SIG-M5 (cell line): ENCODE measurements at places on chromosomes 7 and 10.

- DNase-seq = no peak
Measured at GRCh38 chr10:91587710-91588638, 44.9 kb downstream of the PPP1R3C start.

DNA sequence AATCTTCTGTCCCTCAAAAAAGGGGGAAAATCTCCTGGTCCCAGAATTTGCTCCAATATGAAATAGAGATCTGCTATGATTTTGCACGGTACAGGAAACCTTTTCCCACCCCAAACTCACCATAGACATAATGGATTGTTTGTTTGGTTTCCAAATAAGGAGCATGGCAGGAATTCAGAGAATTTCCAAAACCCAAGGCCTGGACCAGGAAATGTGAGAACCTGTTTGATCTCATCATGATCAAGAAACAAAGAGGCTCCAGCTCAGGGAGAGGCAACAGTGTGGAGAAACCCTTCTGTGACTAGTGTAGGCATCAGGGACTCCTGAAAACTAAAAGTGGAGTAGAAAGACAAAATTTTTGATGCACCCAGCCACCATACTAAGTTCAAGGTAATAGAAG, 1548.1 kb upstream of the LRRTM3 start:
- DNase-seq = no peak

GRCh38 chr7:79406371-79406770, 47.1 kb downstream of the MAGI2 start:
- DNase-seq = no peak

GRCh38 chr10:100238429-100238828, 9.0 kb upstream of the CHUK start:
- DNase-seq = no peak

DNA sequence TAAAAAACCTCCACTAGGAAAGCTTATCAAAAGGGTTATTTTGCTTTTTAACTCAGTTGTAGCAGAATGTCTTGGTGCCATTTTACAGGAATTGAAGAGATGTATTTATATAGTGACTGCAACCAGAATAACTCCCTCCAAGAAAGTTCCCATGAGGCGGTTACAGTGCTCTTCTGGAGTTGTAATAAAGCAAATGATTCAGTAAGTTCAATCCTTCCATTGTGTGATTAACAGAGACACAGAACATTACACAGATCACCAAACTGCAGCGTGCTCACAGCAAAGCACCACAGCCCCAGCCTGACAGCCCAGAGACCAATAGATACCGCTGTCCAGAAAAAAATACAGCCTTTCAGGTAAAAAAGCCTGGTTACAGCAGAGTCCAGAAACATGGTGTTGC, 21.9 kb upstream of the CABCOCO1 start:
- no peak for DNase-seq

DNA sequence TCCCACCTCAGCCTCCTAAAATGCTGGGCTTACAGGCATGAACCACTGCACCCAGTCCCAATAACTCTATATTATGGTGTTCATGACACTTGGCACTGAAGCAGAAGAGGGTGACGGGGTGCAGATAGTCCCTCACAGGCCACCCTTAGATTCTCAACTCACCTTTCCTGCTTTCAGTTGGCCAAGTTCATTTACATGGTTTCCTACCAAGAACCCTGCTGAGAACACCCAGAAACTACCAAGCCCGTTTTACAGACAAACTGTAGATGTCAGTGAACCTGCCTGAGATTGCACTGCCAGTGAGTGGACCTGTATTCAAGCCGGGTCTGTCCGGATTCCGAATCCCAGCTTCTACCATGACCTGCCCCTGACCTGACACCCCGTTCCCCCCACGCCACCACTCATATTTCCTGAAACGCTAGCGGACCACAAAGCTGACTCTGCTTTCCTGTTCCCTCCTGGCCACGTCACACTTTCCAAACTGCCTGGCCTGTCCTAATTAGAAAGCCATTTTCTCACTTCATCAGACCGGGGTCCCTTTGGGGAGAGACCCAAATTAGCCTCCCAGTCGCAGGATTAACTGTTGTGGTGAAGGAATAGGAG, 17.3 kb downstream of the GRID2IP start:
- no peak for DNase-seq

DNA sequence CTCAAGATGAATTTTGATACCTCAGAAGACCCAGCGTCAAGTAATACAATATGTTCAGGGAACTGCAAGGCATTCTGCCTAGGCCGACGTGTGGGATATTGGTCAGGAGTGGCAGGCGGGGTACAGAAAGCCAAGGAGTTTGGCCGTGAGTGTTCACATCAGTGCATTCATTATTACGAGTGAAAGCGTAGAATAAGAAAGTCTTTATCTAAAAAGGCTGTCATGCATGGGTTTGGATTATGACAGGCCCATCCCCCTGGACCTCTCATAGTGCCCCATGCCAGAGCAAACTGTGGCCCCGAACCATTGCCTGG, 7.5 kb downstream of the AIMP2 start:
- DNase-seq = no peak

DNA sequence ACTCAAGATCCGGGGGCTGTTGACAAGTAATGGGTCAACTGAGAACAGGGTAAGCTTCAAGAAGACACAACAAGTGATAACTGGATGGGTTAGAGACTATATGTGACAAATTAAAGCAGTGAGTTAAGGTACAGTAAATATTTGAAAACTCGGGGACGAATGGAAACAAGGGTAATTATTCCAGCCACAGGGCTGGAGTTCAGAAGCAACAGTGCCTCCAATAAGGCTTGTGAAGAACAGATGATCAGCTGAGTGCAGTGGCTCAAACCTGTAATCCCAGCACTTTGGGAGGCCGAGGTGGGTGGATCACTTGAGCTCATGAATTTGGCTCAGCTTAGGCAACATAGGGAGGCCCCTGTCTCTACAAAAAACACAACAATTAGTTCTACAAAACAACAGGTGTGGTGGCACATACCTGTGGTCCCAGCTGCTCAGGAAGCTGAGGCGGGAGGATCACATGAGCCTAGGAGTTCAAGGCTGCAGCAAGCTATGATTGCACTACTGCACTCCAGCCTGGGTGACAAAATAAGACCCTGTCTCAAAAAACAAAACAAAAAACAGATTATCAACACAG, 20.5 kb upstream of the DLD start:
- no peak for DNase-seq

GRCh38 chr7:11846361-11846955, 14.5 kb upstream of the THSD7A start:
- DNase-seq = no peak

DNA sequence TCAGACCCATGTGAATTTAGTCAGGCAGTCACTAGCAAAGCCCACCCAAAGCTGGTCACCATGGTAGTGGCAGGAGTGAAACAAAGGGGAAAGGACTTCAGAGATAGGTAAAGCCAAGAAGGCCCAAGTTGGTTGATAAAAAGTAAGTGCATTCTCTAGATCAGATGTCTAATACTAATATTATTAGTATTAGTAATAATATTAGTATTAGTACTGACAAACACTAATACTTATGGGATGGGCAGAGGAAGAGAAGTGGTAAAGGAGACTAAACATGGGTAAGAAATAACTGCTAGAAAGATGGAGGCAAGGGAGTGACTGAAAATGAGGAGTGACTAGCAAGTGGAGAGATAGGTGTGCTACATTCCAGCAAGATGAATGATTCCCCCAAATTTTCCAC, 46.6 kb upstream of the PHYHIPL start:
- DNase-seq = no peak

DNA sequence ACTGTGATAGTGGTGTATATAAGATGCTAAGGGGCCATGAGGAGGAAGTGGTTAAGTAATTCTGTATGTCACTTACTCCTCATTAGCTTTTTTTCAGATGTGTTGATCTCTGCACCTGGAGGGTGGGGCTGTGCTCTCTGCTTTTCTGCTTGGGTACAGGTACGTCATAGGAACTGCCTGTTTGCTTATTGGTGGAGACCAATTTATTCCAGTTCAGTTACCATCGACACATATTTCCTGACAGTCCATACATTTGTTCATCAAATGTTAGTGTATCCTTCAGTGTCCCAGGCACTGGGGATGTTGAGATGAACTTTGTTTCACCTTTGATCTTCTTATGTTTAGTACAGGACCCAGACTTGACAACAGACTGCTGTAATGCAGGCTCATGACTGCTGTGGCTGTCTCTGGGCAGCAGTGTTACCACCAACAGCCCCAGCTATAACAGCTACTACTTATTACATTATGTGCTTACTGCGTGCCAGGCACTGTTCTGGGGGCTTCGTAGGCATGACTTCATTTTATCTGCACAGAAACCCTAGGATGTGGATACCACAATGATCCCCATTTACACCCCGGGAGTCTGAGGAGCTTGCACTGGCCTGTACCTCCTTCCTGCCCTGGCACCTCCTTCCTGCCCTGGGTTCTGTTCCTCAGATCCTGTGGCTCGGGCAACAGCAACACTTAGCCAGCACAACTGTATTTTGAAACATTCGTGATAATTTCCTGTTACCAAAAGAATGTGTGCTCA, 87.4 kb downstream of the BUB3 start:
- DNase-seq = no peak

DNA sequence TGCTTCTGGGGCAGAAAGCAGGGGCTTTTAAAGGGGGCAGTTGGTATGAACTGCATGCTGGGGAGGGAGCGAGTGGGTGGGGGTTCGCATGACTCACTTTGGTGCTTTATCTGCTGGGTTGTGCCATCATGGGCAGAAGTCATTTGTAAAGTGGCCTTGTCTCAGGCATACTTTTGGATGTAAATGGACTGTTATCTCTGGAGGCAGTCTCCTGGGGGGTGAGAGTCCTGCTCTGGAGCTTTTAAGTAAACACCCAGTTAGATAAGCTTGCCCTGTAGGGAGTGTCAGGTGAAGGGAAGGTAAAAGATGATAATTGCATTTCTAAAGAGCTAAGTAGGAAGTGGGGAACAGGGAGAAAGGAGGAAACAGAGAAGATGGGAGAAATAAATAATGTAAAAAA, 1.6 kb upstream of the GSTO1 start:
- DNase-seq = no peak

DNA sequence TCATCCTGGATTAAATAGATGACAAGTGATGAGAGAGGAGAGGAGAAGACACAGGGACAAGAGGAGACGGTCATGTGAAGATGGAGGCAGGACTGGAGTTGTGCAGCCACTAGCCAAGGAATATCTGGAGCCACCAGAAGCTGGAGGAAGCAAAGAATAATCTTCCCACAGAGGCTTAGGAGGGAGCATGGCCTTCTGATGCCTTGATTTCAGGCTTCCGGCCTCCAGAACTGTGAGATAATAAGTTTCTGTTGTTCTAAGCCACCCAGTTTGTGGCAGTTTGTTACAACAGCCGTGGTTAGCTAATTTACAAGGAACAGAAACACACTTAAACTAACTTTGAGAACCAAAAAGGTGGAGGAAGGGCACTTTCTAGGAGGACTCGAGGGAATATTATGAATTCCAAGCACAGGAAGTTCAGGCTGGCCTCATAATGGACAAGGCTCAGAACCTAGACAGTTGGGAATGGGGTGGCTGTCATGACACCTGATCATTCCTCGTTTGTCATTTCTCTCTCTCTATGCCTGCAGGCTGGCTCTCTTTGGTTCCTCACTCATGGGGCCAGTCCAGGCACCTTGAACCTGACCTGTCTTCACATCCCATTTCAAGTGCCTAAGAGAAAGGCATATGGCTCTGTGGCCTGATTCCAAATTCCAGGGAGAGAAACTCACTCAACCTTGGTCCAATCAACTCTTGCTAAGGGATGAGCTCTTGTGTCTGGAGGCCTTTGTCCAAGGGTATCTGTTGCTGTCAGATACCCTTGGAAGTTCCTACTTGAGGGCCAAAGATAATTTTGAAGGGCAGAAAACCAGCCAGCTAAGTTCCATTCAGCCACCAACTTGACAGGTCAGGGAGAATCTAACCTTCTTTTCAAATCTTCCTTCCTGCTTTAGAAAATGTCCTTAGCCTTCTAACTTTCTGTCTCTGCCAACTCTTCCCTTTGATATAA, 33.5 kb upstream of the PDZD8 start:
- DNase-seq = no peak

DNA sequence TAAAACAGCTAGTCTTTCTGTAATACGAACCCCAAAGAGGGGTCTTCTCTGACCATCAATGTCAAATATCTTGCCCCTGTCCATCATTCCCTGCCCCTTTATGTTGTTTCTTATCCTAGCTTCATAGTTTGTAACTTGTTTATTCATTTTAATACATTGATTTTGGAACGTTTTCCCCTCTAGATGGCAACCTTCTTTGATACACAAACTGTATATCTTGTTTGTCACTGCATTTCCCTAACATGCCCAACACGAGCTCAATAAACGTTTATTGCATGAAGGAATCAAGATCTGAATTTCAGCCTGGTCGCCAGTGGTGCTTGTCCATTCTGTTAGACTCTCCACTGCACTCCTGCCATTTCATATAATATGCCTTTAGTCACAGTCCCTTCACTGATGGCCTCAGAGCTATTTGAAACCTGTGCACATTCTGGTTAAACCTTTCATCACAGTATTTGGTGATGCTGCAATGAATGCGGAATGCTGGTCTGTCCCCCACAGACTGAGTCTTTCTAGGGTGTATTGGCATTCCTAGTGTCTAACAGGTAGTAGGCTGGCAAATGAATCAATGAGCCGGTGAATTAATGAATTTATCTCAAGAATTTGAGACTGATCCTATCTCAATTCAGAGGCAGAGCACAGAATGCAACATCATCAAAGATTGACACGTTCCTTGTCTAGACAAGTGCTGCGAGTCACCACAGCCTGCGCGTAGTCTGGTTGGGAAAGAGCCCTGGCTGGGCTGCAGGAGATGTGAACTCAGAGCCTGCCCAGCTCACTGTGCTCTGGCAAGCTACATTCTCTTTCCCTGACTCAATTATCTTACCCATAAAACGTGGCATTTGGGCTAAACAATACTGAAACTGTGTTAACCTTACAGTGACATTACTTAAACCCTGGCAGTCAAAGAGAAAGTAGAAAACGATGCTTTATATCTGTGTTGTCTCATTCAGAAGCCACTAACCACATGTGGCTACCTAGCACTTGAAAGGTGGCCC, 55.2 kb upstream of the FRMD4A start:
- DNase-seq = no peak

DNA sequence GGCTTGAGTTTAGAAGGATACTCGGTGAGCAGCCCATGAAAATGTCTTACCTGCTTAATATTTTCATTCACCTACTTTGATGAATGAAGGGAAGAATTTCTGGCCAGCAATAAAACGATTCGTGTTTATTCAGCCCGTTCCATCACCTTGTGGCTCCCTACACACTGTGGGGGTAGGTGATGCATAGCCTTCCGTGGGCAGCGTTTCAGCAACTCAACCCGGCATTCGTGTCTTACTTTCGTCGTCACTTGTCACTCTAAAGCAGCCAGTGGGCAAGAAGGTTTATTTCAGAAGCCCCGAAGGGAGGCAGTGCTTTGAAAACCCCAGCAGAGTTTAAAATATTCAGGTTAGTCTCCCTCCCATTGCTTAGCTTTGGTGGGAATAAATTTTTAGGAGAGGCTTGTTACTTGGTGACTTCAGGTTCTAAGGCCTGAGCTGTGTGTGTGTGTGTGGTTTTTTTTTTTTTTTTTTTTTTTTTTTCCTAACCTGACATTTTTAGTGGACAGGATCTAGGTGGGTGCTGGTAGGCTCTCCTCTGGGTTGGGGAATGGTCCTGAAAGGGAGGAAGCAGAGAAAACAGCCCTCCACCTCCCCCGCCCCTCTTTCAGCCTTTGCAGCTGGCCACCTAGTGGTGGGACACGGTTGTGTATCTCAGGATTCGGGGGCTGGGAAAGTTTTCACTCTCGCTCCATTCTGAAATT, 1.8 kb downstream of the GRK5 start:
- no peak for DNase-seq
